ENCODE measurements at places on chromosomes 1 and 21.
A peak's percentile ranks its signal among the peaks of the same experiment; 100 is the strongest.

DNA sequence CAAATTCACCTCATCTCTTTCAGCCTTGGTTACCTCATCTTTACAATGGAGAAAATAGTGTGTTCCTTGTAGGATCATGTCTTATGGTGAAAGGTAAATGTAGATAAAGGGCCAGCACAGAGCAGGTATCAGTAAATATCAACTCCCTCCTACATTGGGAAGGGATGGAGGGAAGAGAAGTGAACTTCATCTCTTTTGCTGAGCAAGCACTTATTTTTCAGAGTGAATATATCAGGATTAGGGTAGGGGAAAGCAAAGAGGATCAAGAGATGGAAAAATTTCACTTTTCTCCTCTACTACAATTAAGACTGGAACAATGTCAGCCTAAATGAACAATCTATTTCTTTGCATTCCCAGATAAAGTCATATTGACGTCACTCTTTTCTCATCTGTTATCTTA lies 193.8 kb upstream of the JUN start:
- peaks cover 54% of the 10 kb centered on the region for H3K4me1 ChIP-seq
- H3K4me3 ChIP-seq: no peak overlapping the region
- peak overlapping the region; percentile 45 for H3K27ac ChIP-seq
- H3K36me3 ChIP-seq: no peaks in the 10 kb centered on the region
- H3K27me3 ChIP-seq: no peaks in the 10 kb centered on the region

GRCh38 chr1:63548877-63549276 lies 25.6 kb downstream of the EFCAB7 start:
- H3K4me1 ChIP-seq: no peaks in the 10 kb centered on the region
- peaks cover 22% of the 10 kb centered on the region for H3K36me3 ChIP-seq
- no peak overlapping the region for H3K4me3 ChIP-seq
- H3K27ac ChIP-seq: no peak overlapping the region

DNA sequence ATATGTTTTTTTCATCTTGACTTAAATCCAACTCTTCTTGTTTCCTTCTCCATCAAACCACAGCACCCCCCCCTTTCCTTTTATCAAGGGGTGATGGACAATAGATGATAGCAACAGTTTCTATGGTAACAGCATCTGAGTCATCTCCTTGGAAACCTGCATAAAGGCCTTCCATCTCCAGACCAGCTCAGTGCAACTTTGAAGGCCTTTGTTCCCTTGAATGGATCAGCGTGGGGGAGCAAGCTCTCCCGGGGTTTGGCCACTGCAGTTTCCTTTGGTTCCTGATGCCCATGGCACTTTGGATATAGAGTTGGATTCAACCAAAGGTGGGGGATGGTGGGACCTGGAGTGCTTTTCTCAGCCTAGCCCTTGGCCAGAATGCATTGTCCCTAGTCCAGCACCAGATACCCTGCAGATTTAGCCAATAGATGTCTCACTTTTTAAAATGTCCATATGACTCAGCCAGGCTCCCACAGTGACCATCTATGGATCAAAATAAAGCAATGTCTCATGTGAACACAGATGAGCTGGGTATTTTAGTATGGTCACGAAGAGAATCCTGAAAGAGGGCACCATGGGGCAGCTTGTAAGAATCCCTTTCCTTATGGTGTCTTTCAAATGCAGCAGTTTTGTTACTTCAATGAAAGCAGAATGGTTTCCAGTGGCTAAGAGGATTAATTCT lies 127.7 kb downstream of the SPATA46 start:
- no peak overlapping the region for H3K27ac ChIP-seq
- no peak for DNase-seq
- no peaks in the 10 kb centered on the region for H3K4me1 ChIP-seq
- H3K4me3 ChIP-seq: no peak overlapping the region

- H3K27me3 ChIP-seq: no peaks in the 10 kb centered on the region
- peak overlapping the region; percentile 45 for H3K4me3 ChIP-seq
- H3K4me1 ChIP-seq: peaks cover 75% of the 10 kb centered on the region
- H3K27ac ChIP-seq: peak overlapping the region; percentile 100
These were observed 11.6 kb downstream of the LMNA start for GRCh38 chr1:156126043-156126629.

- H3K4me1 ChIP-seq: peaks cover 41% of the 10 kb centered on the region
- H3K27me3 ChIP-seq: no peaks in the 10 kb centered on the region
- H3K27ac ChIP-seq: peak overlapping the region; percentile 54
- peak overlapping the region; percentile 73 for H3K4me3 ChIP-seq
These were observed 734 bp downstream of the CDK18 start for GRCh38 chr1:205505076-205505729.

DNA sequence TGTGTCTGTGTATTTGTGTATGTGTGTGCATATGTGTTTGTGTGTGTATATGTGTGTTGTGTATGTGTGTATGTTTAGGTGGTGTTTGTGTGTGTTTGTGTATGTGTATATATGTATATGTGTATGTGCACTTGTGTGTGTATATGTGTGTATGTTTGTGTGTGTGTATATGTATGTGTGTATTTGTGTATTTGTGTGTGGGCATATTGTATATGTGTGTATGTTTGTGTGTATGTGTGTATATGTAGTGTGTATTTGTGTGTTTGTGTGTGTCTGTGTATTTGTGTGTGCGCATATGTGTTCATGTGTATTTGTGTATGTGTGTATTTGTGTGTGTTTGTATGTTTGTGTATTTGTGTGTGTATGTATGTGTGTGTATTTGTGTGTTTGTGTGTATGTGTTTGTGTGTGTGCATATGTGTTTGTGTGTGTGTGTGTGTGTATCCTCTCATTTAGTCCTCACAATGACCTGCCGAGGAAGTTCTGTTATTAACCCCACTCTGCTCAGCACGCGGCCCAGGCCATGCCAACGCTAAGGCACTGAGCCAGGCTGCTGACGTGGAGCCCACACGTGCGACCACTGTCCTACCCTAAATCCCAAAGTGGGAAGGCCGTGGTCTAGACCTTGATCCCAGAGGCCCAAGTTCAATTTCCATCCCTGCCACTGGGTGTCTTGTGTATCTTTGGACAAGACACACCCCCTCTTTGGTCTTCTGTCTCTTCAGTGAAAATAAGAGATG lies 43.2 kb upstream of the TMEM51 start:
- no peak for DNase-seq
- H3K36me3 ChIP-seq: peaks cover 3% of the 10 kb centered on the region
- peaks cover 17% of the 10 kb centered on the region for H3K4me1 ChIP-seq

DNA sequence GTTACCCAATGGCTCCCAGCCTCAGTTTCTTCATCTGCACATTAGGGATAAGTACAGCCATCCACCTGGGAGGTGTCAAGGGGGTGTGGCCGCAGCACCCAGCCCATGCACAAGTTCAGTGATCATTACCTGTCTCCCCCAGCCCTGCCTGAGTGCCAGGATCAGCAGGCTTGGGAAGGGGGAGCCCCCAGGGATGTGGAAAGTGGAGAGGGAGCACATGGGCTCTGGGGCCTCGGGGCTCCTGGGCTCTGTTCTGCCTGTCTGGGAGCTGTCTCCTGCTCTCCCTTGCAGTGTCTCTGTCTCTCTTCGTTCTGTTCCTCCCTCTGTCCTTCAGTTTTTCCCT lies 10.8 kb upstream of the PADI1 start:
- no peaks in the 10 kb centered on the region for H3K27me3 ChIP-seq
- DNase-seq: no peak
- no peak overlapping the region for H3K27ac ChIP-seq
- H3K4me1 ChIP-seq: peaks cover 3% of the 10 kb centered on the region
- H3K36me3 ChIP-seq: no peaks in the 10 kb centered on the region
- no peak overlapping the region for H3K4me3 ChIP-seq

- H3K27me3 ChIP-seq: peaks cover 3% of the 10 kb centered on the region
- H3K27ac ChIP-seq: no peak overlapping the region
- no peak overlapping the region for H3K4me3 ChIP-seq
These were observed 22.7 kb downstream of the KCNQ4 start for GRCh38 chr1:40806240-40806639.

- H3K27ac ChIP-seq: no peak overlapping the region
- peaks cover 38% of the 10 kb centered on the region for H3K4me1 ChIP-seq
- peaks cover 6% of the 10 kb centered on the region for H3K36me3 ChIP-seq
These were observed 84.2 kb downstream of the EPHB2 start for GRCh38 chr1:22794647-22795365.

DNA sequence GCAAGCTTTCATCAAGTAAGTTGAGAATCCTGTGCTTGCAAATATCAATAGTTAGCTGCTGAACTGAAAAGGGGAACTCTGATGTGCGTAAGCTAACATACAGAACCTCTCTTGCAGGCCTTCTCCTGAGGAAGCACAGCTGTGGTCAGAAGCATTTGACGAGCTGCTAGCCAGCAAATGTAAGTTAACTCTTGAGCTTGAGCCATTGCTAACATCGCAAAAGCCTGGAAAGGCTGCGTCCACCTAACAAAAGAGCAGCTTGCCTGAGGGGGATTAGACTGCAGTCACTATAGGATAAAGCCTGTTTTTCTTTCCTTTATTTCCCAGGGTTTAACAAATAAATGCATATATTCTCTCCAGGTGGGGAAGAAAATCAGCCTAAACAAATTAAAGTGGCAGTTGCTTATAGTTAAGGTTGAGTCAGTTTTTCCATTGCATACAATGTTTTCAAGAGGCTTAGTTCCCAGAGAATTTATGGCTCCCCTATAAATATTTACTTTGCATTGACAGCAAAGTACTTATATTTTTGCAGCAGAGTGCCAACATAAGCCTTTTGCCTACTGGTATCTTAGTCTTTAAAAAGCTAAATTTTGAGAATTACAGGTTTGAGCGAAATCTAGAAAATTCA lies 1.5 kb downstream of the RGS2 start:
- H3K27ac ChIP-seq: peak overlapping the region; percentile 97
- H3K4me3 ChIP-seq: peak overlapping the region; percentile 95
- no peaks in the 10 kb centered on the region for H3K27me3 ChIP-seq

- no peak overlapping the region for H3K4me3 ChIP-seq
- no peak for DNase-seq
- no peaks in the 10 kb centered on the region for H3K4me1 ChIP-seq
- H3K27ac ChIP-seq: no peak overlapping the region
These were observed 70.1 kb upstream of the PTBP2 start for GRCh38 chr1:96651517-96651916.

GRCh38 chr1:244992833-244993232 lies 128.5 kb upstream of the HNRNPU start:
- DNase-seq: no peak
- no peak overlapping the region for H3K27ac ChIP-seq
- H3K36me3 ChIP-seq: peaks cover 11% of the 10 kb centered on the region
- no peaks in the 10 kb centered on the region for H3K4me1 ChIP-seq

DNA sequence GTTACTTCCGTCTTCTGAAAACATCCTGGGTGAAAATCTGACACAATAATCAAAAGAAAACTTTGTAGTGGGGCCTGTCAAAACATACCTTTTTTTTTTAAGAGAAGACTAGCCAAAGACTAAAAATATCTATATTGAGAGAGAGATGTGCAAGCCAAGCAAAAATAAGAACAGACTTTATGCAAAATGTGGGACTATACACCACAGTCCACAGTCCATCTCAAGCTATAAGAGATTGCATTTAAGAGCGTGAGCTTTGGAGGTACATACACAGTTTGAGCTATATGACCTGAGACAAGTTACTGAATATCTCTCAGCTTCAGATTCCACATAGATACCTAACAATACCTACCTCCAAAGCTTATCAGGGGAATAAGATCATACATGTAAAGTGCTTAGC lies 64.9 kb upstream of the DYNLT5 start:
- no peak overlapping the region for H3K4me3 ChIP-seq
- H3K36me3 ChIP-seq: no peaks in the 10 kb centered on the region
- no peak for DNase-seq
- H3K4me1 ChIP-seq: peaks cover 6% of the 10 kb centered on the region
- H3K27ac ChIP-seq: no peak overlapping the region
- H3K27me3 ChIP-seq: no peaks in the 10 kb centered on the region

- no peaks in the 10 kb centered on the region for H3K36me3 ChIP-seq
- H3K27me3 ChIP-seq: no peaks in the 10 kb centered on the region
- peak overlapping the region; percentile 94 for H3K4me3 ChIP-seq
- H3K4me1 ChIP-seq: peaks cover 44% of the 10 kb centered on the region
- H3K27ac ChIP-seq: peak overlapping the region; percentile 93
These were observed 1.0 kb downstream of the GATAD2B start for GRCh38 chr1:153921803-153922075.

- no peak within 1 kb of the TSS for H3K4me3 ChIP-seq
- no peaks in the 10 kb centered on the region for H3K36me3 ChIP-seq
- H3K27me3 ChIP-seq: peaks cover 84% of the 10 kb centered on the region
- peak; percentile 46 for DNase-seq
- no peaks in the 10 kb centered on the region for H3K4me1 ChIP-seq
These were observed at the start of gene IL20 for GRCh38 chr1:206864939-206865671. Gene IL20 (plus strand): TSS chr1:206865623. CDS start chr1:206865853, 230 bp downstream.

GRCh38 chr1:14686701-14687100 lies 88.2 kb downstream of the KAZN start:
- DNase-seq: no peak
- H3K4me3 ChIP-seq: no peak overlapping the region
- H3K27me3 ChIP-seq: no peaks in the 10 kb centered on the region
- no peak overlapping the region for H3K27ac ChIP-seq

- H3K27ac ChIP-seq: peak overlapping the region; percentile 47
- H3K4me1 ChIP-seq: peaks cover 59% of the 10 kb centered on the region
- peaks cover 26% of the 10 kb centered on the region for H3K36me3 ChIP-seq
- H3K4me3 ChIP-seq: no peak overlapping the region
- no peaks in the 10 kb centered on the region for H3K27me3 ChIP-seq
These were observed 174.7 kb upstream of the SGIP1 start for GRCh38 chr1:66359269-66359668.

- no peak for DNase-seq
- no peak overlapping the region for H3K27ac ChIP-seq
- peaks cover 15% of the 10 kb centered on the region for H3K4me1 ChIP-seq
- no peaks in the 10 kb centered on the region for H3K27me3 ChIP-seq
These were observed 709.9 kb upstream of the ADGRL4 start for GRCh38 chr1:79716447-79716846.

- no peaks in the 10 kb centered on the region for H3K27me3 ChIP-seq
- no peak overlapping the region for H3K4me3 ChIP-seq
- H3K27ac ChIP-seq: no peak overlapping the region
- no peak for DNase-seq
- H3K4me1 ChIP-seq: peaks cover 11% of the 10 kb centered on the region
These were observed 1.9 kb upstream of the ITPKB start for GRCh38 chr1:226741009-226741408.

- H3K4me3 ChIP-seq: no peak overlapping the region
- H3K36me3 ChIP-seq: peaks cover 5% of the 10 kb centered on the region
- peaks cover under 1% of the 10 kb centered on the region for H3K4me1 ChIP-seq
- no peaks in the 10 kb centered on the region for H3K27me3 ChIP-seq
- no peak overlapping the region for H3K27ac ChIP-seq
- no peak for DNase-seq
These were observed 11.2 kb upstream of the RNF223 start for GRCh38 chr1:1085171-1085841.

DNA sequence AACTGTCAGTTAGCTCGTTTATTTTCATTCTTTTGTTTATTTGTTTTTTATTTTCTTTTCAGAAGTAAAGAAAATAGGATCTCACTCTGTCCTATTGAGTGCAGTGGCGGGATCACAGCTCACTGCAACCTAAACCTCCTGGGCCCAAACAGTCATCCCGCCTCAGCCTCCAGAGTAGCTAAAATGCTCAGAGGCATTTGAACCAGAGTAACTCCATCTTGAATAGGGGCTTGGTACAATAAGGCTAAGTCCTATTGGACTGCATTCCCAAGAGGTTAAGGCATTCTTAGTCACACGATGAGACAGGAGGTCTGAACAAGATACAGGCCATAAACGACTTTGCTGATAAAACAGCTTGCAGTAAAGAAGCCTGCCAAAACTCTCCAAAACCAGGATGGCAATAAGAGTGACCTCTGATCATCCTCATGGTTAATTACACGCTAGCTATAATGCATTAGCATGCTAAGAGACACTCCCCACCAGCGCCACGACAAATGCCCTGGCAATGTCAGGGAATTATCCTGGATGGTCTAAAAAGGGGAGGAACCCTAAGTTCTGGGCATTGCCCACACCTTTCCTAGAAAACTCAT lies 13.1 kb upstream of the COP1 start:
- no peak overlapping the region for H3K27ac ChIP-seq
- H3K27me3 ChIP-seq: no peaks in the 10 kb centered on the region
- DNase-seq: no peak
- H3K4me1 ChIP-seq: no peaks in the 10 kb centered on the region
- no peak overlapping the region for H3K4me3 ChIP-seq
